ENCODE measurements at places on chromosomes 2 and 18.

DNA sequence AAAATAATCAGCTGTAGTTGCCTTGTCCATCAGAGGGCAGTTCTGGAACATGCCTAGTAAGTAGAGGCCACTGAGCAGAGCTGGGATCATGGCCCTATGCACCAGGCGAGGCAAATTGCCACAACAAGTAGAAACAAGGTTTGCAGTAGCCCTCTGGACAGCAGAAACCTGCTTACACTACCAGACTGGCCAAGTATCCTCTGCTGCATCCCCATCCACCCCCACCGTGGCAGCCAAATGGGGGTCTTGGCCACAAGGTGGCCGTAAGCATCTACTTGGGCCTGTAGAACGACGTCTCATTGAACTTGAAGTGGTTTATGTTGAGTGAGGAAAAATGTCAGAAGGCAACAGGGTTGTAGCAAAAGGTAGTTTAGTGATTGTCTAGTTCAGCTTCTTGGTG is 241.2 kb downstream of the ALPK2 start:
- no peak for DNase-seq

- no peak for DNase-seq
Measured at GRCh38 chr2:181063696-181064095, 83.3 kb downstream of the UBE2E3 start.

- DNase-seq: no peak
Measured at GRCh38 chr2:231181860-231182512, 16.4 kb upstream of the ARMC9 start.

DNA sequence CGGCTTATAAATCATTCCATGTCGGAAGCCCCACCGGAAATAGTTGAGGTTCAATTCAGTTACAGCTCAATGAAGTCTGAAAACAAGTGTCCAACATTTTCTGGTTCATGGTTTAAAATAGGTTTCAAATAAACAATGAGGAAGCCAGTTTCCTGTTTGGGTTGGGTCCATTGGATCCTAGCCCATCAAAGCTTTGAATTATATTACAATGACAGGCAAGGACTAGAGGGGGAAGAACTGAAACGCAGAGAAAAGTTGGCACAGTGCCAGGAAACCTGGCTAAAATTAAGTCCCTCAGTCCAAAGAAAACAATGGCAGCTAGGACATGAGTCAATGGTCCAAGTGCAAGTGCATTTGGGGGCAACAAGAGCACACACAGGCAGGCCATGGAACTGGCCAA is 32.0 kb downstream of the SLC14A1 start:
- DNase-seq: no peak

DNA sequence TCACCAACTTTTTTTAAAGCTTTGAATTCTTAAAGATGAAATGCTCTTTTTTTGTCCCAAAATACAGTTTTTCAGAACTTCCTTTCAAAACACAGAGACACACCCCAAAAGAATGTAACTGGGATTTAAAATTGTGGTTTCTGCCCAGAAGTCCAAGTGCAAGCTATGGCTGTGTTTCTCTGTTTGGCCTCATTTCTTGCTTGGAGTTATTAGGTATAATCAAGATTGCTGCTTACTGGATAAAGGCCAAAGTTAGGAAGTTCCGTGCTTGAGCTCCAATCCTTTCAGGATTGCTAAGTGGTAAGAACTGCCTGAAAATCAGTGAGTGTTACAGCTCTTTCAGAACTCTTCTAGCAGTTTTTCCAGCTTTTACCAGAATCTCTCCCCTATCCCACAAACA is 16.9 kb downstream of the ZBTB7C start:
- no peak for DNase-seq

DNA sequence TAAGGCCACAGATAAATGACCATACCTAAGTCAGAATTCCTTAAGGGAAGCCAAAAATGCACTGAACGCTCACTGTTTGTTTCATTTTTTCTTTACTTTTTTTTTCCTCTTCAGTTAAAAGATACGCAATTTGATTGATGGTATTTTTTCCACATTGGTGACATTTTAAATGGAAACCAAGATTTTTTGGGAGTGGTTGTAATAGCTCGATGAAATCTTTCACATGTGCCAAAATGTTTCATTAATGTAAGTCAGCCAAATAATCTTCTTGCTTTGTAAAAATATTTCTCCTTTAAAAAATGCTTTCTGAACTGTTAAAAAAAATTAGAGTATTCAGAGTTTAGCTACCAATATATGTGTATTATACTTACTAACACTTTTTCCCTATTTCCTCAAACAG is 339.8 kb downstream of the ZEB2 start:
- no peak for DNase-seq

DNA sequence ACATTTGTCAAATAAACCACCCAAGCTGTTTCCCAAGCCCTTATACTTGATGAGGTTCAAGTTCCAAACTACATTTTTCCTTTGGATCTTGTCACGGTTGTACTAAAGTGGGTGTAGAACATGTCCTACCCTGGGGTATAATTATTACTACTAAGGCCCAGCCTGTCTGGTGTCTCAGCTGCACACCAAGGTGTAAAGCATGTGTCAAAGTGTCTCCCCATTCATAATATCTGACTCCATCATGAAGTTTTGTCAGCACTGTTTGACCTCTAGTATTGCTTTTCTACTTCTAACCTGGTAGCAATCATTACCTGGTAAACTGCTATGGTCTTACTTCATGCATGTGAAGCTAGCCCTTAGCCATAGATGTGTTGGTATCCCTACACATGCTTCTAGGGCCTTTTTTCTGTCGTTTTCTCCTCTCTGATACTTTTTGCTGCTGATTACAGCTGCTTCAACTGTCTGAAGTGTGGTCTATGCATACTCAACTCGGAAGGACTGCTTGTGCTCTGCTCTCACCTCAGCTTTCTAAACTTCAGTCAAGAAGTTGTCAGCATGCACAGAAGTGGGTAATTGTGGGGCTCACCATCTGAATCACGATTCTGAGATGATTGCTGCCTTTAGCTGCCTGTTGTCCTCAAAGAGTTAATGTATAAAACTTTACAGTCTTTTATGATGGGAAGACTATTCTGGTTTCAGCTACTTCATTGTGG is 445.7 kb upstream of the TRIB2 start:
- no peak for DNase-seq

- no peak for DNase-seq
Measured at GRCh38 chr2:236065314-236066160, 102.6 kb downstream of the GBX2 start.

DNA sequence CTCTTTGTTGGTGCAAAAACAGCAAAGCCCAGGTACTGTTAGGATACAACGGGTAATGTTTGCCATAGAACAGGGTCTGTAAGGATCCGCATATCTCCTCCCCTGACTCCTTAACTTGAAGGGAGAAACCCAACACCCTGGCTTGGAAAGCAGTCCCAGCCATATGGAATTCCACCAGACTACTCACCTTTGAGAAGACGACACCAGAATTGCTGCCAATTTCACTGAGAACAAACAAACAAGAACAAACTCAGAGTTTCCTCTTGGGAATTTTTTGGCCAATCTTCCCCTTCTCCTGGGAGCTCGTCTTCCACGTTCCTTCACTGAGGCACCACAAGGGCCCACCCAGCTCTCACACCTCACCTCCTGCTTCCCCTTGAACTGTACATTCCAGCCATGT is 29.2 kb downstream of the CAPN14 start:
- DNase-seq: no peak

GRCh38 chr18:49170925-49171505 is 220.2 kb upstream of the SMAD7 start:
- DNase-seq: no peak

- no peak for DNase-seq
Measured at GRCh38 chr18:65704046-65704445, 46.8 kb upstream of the CDH7 start.

GRCh38 chr18:45637546-45638327 is 22.5 kb downstream of the SLC14A2 start:
- DNase-seq: no peak

GRCh38 chr2:97645112-97645694 is 659 bp upstream of the COX5B start:
- no peak for DNase-seq

GRCh38 chr2:47321006-47321405 is 82.0 kb upstream of the MSH2 start:
- DNase-seq: no peak

DNA sequence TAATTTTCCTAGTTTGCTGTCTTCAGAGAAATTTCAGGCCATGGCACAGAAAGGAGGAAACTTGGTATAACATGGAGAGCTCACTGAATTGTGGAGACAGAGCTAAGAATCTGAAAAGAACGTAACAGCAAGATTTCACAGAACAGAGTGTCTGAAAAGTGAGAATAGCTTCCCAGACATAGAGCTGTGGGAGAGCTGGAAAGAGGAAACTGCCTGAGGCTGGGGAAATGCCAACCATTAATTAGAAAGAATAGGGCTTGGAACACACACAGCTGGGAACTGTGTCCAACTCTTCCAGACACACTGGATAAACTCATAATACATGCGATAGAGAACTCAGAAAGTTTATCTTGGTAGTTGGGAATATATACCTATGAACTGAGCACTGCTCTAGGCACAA is 51.6 kb upstream of the KYNU start:
- no peak for DNase-seq

- no peak for DNase-seq
Measured at GRCh38 chr2:124309563-124310138, 284.6 kb downstream of the CNTNAP5 start.

DNA sequence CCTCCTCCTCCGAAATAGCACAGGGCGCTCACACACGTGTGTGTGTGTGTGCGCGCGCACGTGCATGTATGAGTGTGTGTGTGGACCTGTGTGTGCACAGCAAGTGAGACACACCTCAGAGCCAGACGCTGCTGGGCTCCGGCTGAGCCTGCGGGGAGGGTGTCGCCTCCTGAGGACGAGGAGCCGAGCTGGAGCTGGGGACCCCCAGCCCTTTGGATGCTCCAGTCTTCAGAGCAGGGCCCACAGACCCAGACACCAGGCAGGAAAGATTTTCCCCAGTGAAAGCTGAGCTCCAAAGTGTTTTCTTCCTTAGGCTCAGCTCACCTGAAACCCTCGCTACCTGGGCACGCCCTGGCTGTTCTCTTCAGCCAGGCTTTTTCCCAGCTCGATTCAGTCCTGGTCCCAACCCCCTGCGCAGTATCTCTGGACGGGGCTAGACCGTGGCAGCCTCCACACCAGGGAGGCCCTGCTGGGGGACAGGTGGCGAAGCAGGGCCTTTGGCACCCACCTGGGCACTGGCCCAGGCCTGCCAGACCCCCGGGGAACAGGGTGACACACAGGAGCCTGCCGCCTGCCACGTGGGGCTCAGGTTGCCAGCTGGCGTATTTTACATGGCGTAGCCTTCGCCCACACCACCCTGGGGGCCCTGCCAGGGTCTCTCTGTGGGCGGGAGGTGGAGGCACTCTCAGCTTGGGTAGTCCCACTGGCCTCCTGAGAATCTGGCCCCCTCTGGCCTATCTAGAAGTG is 36.2 kb downstream of the PDIA6 start:
- DNase-seq: no peak

DNA sequence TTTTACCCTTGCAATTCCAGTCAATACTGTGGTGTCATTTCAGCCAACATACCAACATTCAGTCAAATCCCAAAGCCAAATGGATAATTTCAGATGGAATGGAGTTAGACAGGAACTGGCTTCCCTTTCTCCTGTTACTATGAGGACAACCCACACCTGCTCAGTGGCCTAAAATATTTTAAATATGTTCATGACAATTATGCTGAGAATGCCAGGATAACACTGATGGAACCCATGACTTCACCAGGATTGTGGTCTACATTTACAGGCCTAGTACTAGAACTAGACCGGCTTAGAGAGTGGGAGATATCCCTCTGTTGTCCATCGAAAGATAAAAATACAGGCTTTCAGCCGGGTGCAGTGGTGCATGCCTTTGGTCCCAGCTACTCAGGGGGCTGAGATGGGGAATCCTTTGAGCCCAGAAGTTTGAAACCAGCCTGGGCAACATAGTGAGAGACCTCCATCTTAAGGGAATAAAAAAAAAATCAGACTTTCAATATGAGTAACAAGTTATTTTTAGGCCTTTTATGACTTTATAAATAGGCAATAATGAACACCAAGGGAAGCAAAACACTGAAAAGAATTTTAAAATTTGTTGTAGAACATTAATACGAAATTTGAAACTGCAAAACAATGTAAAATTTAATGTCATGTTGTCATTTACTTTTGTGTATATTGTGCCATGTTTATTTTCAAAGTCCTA is 14.2 kb downstream of the GPATCH11 start:
- DNase-seq: no peak

DNA sequence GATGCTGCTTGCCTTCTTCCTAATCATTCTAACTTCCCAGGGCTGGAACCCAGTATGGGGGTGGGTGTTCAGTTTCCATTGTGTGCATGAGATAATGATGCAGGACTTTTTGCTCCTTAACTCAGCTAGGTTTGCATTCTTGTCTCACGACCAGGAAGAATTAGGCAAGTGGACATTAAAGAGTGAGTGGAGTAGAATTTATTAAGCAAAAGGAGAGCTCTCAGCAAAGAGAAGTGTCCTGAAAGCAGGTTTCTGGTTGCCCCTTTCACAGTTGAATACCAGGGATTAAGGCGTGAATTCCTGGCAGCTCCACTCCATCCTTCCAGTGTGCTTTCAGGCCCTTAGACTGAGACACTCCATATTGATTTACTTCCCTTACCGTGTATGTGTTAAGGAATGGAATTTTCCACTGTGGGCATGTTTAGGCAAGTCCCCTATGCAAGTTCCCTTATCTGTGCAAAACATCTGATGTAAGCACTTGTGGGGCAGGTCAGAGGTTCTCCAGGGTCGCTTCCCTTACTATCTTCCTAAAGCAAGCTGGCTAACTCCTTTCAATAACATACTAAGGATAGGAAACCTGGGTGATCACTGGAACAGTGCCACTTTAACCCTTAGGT is 126.5 kb downstream of the GPR39 start:
- no peak for DNase-seq

- DNase-seq: no peak
Measured at GRCh38 chr2:241009191-241009590, 10.8 kb downstream of the SNED1 start.

GRCh38 chr2:158493458-158493857 is 36.7 kb downstream of the PKP4 start:
- DNase-seq: no peak

DNA sequence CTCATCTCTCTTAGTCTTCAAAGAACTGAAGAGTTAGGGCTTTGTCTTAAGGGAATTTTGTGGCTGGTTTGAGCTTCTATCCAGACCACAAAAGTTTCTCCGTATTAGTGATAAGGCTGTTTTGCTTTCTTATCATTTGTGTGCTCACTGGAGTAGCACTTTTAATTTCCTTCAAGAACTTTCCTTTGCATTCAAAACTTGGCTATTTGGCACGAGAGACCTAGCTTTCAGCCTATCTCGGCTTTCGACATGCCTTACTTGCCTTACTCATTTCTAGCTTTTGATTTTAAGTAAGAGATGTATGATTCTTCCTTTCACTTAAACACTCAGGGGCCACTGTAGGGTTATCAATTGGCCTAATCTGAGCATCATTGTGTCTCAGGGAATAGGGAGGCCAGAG is 29.9 kb downstream of the HDHD2 start:
- DNase-seq: no peak

DNA sequence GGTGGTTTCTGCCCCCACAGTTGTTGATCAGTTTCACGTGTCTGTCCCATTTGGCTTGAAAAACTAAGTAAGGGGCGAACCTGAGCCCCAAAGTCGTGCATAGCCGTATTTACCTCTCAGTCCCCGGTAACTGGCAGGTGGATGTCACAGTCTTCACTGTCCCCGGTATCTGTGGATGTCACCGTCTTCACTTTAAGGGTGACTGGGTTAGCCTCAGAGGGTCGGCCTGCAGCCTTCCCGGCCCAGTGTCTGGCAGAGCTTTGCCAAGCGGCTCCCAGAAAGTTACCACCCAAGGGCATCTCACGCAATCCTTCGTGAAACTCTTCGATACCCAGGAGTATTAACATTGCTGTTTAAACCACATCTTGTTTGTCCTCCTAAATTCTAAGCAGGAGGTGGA is 125.3 kb upstream of the CTDP1 start:
- DNase-seq: no peak

All from stimulated activated CD4-positive, alpha-beta T cell treated with anti-CD3 and anti-CD28 coated beads, Interleukin-4, amount 100 ng/mL, for 1 hour (primary cell).